Chondrocyte (in vitro differentiated cells): ENCODE measurements at places on chromosomes 5 and 9. TPM values are rescaled to one million over a fixed set of nuclear protein-coding genes. Genes with fewer than 3 reads are reported as not detected.

PDGFRB gene
- total RNA-seq: 331 to 532 TPM (median 499 TPM) in 3 replicates

GRCh38 chr9:80926611-80927010 is 762.7 kb downstream of the TLE1 start:
- no peak for DNase-seq

DNA sequence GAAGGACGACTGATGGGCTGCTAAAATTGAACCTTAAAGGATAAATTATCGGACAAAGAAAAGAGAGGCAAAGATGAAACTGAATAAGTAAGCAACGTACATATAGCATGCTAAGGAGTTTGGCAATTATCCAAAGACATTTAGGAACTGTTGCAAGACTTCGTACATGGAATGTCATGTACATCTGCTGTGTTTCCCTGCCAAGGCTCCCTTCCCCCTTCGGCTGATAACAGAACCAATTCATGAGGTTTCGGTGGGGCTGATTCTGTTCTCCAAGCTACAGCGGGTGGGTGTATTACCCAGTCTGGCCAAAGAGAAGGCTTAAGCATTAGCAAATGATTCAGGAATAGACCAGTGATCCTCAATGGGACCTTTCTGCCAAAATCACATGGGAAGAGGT is 190.9 kb upstream of the FREM1 start:
- DNase-seq: no peak

DNA sequence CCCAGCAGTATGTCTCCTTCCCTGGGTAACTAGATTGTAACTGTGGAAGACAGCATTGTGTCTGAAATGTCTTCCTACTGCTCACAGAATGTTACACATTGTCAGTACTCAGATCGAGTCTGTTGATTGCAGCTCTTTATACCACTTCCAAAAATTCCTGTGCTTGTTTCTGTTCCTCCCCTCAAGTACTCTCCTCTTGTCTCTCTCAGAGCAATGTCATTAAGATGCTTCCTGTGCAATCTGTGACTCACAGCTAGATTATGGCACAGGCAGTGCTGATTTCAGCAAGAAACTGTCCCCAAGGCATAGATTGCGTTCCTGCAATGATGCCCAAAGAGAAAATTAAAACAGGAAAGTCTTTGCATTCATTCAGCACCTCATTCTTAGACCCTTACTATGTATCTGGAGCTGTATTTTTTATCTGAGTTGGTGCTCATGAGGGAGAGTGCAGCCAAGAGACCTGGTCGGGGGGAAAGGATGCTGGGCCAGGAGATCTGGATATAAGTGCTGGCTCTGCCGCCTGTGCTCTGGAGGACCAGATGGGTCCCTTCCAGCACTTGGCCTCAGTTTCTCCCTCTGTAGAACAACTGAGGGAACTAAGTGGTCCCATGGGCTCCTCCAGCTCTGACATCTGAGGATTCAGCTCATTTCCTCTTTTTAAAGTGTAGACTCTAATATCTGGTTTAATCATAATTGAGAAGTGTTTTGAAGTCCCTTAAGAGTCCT is 40.8 kb upstream of the GNPDA1 start:
- DNase-seq: no peak

GRCh38 chr5:31614151-31615020 is 24.5 kb upstream of the PDZD2 start:
- DNase-seq: no peak
